Stimulated activated CD8-positive, alpha-beta memory T cell treated with anti-CD3 and anti-CD28 coated beads, Interleukin-4, amount 100 ng/mL, for 48 hours (primary cell): ENCODE measurements at places on chromosomes 5 and 9.

DNA sequence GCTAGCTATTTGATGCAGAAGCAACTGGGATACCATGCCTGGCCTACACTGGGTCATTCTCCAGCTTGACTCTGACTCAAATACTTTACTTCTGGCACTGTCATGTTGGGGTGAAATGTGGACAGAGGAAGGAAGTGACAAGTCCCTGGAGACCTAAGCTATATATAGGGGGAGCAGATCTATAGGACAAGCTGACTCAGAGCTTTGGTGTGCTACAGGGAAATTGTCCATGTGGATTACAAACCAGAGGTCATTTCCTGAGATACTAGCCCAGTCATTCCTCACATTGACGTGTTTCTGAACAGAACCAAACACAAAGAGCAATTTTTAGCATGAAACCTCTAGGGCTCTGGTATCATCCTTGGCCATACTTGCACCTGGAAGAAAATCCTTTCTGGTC is 531.6 kb upstream of the CLINT1 start:
- no peak for DNase-seq

DNA sequence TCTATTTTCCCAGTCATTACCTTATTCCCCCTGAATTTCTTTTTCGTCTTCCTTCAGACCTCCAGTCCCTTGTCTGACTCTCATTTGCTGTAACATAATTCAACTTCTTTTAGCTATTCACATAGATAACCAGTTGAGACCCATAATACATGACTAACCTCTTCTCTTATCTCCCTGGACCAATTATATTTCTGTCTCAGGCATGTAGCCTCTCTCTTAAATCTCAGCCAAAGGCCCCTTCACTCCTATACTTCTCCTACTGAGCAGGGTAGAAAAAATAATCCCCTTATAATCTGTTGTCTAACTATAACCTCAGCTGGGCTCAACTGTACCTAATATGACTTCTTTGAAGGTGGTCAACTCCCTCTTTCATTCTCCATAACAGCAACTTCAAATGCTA is 20.9 kb downstream of the RANBP6 start:
- no peak for DNase-seq

GRCh38 chr9:96514108-96514799 is 64.3 kb downstream of the HABP4 start:
- DNase-seq: no peak

GRCh38 chr5:160297004-160297403 is 15.4 kb downstream of the CCNJL start:
- no peak for DNase-seq

DNA sequence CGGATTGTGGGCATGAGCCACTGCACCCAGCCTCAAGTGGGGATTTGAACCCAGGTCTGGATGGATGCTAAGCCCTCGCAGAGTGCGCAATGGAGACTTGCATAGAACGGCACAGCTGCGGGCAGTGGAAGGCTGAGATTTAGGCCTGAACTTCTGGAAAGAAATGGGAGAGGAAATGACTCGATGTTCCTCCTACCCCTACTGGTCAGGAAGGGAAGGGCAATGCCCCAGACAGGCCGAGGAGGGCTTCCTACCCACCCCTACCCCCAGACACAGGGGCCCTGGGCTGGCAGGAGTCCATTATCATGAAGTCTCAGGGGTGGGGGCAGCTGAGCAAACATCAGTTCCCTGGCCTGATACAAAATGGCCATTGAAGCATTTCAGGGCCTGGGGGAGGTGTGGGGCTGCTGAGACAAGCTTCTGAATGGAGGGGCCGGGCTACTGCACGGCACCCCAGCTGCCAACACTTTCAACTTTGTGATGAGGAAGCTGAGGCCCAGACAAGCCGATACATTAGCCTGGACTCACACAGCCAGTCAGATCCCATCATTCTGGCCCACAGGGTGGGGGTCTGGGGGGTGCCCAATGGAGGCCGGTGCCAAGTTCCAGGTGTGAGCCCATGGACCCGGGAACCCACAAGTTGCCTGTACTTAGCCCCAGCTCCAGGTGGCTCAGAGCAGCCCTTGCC is 13.5 kb upstream of the WDR38 start:
- no peak for DNase-seq

DNA sequence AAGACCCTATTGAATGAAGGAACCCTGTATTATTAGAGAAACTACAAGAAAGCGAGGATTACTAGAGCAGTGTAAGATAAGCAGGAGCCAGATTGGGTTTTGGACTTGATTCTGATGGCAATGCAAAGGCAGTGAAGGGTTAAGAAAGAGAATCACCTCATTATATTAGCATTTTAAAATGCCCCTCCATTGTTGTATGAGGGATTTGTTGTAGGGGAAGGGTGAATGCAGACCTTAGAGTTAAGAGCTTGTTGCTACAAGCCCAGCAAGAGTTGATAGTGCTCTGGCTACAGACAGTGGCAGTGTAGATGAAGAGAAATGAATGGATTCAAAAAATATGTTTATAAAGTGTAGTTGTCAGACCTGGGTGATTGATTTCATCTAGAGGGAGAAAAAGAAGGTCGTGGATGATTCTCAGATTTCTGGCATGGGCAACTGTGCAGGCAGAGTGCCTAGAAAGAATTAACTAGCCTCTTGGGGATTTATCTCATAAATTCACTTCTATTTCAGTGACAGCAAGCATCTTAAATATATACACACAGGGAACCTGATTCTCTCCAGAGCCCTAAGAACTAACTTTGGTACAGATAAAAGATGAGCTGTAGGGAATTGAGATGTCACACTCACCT is 344.8 kb downstream of the ARRDC3 start:
- DNase-seq: no peak

- peak; percentile 48 for DNase-seq
Observed at GRCh38 chr9:125829743-125830142, 82.6 kb downstream of the PBX3 start.

GRCh38 chr5:54443270-54443669 is 12.2 kb upstream of the HSPB3 start:
- DNase-seq: no peak

DNA sequence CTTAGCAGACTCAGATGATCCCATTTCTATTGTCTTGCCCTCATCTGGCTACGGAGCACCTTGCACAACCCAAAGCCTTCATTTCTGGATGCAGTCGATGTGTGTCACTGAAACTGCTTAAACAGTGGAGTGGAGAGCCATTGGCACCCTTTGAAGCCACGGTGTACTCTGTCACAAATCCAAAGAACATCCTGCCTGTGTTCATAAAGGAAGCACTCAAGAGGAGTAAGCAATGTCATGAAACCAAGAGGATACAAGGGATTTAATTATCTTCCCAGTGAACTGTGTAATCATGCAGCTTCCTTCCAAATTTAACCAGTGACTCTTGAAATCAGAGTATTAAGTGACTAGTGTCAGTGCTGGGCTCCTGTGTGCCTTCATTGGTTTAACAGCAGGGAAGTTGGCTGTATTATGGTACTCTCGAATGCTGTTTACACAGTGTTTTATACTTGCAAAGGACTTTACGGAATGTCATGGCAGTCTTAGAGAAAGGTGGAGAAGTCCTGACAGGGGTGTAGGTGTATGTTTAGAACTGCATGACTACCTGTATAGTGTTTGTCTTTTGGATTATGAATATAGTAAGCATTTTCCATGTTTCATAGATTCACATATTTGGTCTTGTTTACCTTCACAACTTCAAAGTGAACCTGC is 41.9 kb downstream of the CD180 start:
- no peak for DNase-seq

GRCh38 chr9:82893549-82893948 is 169.4 kb downstream of the RASEF start:
- DNase-seq: no peak

DNA sequence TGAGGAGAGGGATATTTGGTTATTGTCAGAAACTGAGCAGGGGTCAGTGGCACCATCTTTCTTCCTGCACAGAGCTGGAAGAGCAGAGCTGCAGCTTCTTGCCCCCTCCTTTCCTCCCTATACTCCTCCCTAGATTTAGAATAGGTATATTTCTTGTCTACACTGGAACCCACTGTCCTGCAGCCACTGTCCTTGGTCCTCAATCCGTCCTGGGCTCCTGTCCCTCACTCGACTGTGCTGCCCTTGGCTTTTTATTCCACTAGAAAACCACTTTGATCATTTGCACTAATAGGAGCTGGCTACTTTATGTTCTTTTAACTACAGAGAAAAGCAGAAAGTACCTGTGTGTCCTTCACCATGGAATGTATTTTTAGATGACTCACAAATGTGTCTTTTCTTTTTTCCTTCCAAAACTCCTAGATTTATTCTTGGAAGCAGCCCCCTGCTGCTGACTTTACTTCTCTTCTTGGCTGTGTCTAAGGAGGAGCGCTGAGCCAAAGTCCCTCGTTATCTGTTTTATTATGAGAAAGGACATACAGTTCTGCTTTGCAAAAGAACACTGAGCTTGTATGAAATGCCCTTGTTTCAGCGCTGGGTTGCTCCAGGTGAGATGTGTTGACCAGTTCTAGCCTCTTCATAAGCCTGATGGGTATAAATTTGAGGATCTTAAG is 150.9 kb downstream of the SEMA6A start:
- no peak for DNase-seq

- DNase-seq: peak; percentile 28
Observed at GRCh38 chr5:31809050-31809870, 170.3 kb downstream of the PDZD2 start.

DNA sequence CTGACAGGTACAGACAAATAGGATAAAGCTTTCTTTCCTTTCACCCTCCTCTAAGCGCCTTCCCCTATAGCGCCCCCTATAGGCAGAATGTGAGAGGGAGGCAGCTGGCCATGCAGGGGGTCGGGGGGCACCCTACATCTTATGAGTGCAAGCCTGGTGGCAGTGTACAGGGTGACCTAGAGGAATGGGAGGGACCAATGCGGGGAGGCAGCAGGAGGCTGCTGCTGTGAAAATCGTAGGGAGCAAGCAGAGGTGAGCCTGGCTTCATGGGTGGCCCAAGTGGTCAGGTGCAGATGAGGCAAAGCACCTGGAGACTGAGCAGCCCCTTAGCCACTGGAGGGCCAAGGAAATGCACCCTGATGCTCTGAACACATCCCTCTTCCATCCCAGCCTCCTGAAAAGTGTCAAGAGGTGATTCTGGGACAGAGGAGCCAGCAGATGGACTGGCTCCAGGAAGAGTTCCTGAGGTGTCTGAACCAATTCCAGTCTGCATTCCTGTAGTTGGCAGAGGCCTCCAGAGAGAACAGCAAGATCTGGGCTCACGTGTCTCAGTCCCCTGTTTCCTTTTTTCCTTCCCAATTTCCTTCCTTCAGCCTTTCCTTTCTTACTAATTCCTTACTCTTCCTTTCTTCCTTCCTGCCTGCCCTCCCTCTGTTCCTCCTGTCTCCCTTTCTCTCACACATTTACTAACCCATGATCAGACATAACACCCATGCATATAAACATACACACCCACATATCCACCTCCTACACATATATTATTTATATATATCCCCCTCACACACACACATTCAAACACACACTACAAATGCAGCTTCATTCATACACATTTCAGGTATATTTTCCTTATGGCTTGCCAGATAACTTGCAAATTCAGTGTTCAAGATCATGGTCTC is 32.8 kb upstream of the GALNT10 start:
- DNase-seq: peak; percentile 39

- no peak for DNase-seq
Observed at GRCh38 chr9:105413525-105413924, 34.3 kb upstream of the FSD1L start.

DNA sequence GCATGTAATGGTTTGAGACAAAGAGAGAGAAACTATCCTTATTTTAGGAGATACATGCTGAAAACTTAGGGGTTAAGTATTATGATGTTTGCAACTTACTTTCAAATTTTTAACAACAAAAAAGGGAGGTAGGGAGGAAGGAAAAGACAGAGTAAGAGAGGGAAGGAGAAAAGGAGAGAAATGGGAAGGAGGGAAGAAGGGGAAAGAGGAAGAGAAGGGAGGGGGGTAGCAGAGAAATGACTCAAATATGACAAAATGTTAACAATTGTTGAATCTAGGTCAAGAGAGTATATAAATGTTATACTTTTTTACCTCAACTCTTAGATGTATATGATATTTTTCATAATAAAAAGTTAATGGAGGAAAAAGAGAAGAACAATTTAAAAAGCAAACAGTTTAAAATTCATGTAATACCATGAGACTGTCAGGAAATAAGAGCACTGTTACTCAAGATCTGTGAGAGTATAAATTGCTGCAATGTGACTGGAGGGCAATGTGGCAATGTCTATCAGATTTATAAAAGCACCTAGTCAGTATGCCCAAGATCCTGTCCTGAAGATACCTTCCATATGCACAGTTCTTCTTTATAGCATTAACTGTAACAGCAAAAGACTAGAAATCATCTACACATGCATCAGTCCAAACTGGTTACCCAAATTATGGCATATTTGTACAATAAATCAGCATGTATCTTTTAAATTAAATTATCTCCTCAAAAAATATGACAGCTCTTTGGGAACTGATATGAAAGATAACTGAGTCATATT is 16.3 kb downstream of the FBXW11 start:
- DNase-seq: no peak

GRCh38 chr5:25150819-25151218 is 506.0 kb upstream of the CDH10 start:
- no peak for DNase-seq

- no peak for DNase-seq
Observed at GRCh38 chr9:130417602-130418001, 27.2 kb upstream of the ASS1 start.

GRCh38 chr5:84239494-84239893 is 145.2 kb downstream of the EDIL3 start:
- DNase-seq: no peak
